ENCODE measurements at places on chromosomes 6 and 20.

GRCh38 chr6:47254906-47255305 is 54.8 kb downstream of the TNFRSF21 start:
- no peak for DNase-seq

DNA sequence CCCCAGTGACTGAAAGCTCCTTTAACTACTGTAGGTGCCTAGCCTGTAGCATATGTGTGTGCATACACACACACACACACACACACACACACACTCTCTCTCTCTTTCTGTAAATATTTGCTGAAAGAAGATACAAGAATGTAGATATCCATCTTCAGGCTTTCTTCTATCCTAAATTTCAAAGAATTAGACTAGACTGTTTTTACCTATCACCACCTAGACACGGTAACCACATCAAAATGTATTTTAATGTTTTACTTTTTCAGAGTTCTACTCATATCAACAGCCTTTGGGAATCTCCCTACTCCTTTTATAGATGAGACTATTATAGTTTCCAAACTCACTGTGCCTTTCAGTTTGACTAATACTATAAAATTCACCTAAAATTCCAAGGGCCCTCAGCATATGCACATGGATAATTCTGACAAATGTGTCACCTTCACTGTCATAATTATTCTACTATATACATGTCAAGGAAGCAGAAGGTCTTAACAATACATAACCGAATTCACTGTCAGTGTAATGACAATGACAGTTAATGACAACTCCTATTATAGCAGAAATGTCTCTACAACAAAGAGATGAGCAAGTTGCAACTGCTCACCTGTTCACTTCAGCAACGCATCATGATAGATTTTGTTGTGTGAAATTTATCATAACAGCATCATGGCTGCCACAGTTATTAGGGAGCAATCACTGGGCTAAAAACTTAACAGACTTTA is 236.5 kb downstream of the GMPR start:
- no peak for DNase-seq

DNA sequence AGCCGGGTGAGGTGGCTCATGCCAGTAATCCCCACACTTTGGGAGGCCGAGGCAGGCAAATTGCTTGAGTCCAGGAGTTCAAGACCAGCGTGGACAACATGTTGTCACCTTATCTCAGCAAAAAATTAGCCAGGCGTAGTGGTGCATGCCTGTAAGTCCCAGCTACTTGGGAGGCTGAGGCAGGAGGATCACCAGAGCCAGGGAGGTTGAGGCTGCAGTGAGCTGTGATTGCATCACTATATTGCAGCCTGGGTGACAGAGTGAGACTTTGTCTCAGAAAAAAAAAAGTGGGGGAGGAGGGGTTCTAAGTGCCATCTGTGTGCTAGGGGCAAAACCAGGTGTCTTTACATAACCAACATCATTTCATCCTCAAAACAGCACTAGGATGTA is 48.3 kb downstream of the CDK5RAP1 start:
- DNase-seq = no peak

- DNase-seq = no peak
Observed at GRCh38 chr20:59434960-59435359, 134.5 kb downstream of the EDN3 start.
